Urothelium cell line (cell line): ENCODE measurements at places on chromosomes 13 and 19.

GRCh38 chr19:16660763-16661479 is at the start of gene TMEM38A:
Gene TMEM38A (plus strand): TSS chr19:16661139. CDS start chr19:16661218, 79 bp downstream.
- peak; percentile 62 for DNase-seq

DNA sequence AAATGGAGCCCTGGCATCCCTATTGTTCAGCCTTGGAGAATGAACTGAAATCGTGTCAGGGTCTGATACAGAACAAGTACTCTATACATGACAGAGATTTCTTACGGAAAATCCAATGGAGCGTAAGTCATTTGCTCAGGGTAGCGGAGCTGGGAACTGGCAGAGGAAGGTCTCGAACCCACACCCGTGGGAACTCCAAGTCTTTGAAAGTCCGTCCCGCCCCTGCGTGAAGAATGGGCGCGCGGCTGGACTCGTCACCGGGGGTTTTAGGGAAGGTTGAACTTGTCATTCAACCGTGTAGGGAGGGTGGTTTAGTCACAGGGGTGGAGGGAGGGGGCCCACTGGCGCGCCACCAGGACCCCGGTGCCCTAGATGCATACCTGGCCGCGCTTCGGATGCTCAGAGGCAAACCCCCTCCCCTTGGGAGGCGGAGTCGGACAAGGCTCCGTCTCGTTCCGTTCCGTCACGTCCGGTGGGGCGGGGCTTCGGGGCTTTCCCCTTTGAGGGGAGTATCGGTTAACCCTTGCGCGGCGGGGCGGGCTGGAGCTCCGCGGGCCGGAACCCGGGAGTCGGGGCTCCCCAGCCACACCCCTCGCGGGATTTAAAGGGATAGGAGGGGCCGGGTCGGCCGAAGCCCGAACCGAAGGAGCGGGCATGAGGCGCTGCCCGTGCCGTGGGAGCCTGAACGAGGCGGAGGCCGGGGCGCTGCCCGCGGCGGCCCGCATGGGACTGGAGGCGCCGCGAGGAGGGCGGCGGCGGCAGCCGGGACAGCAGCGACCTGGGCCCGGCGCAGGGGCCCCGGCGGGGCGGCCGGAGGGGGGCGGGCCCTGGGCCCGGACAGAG is at the start of the genes COQ8B and ITPKC:
TSS of gene COQ8B (minus strand) at position 405 of the 843 bp plus-strand sequence. CDS start 2,254 bp downstream, outside the sequence.
TSS of gene ITPKC (plus strand) at position 631 of the 843 bp plus-strand sequence. CDS start at position 655, 24 bp downstream.
- peak; percentile 96 for DNase-seq

- DNase-seq, result no peak
Observed at GRCh38 chr13:97360610-97361009, 73.4 kb upstream of the RAP2A start.

- DNase-seq, result no peak
Observed at GRCh38 chr19:13102666-13103580, at the start of gene LYL1. Gene LYL1 (minus strand): TSS chr19:13102858. CDS start chr19:13101171, 1,687 bp downstream.

- DNase-seq, result no peak
Observed at GRCh38 chr13:19822673-19823072, 39.9 kb upstream of the PSPC1 start.

- DNase-seq, result no peak
Observed at GRCh38 chr13:22012686-22013085, 341.8 kb downstream of the FGF9 start.
